ENCODE measurements at places on chromosomes 1 and 21.

GRCh38 chr1:54884768-54885167 is 2.2 kb downstream of the DHCR24 start:
- peak; percentile 22 for DNase-seq

DNA sequence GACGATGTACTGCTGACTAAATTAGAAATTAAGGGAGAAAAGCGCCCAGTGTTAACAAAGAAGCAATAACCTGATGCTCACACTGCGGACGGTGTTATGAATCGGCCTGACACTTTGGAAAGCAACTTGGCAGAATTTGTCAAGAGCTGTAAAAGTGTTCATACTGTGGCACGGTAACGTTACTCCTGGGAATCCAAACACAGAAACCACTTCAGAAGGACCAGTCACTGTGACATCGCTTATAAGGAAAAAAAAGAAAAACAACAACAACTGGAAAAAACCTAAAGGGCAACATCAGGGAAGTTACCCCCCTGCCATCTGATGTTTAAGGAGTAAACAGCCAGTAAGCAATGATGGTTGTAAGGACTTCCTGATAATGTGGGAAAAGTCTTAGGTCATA is 27.7 kb downstream of the CAPZB start:
- DNase-seq = no peak

DNA sequence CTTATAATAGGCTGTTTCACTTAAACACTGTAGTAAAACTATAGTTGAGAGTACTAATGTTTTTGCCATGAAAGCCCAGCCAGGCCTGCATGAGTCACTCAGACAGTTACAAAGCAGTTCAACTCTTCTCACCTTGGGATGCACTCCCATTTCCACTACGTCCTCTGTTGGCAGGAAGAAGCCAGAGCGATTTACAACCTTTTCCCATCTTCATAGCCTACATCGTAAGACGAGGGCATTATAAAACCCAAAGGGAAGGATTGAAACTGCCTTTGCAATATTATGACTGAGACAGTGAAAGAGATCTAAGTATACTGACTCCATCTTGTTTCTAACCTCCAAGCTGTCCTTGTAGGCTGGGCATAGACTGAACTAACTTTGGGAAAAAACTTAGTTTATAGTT is 71.8 kb upstream of the CSF1 start:
- DNase-seq = no peak

DNA sequence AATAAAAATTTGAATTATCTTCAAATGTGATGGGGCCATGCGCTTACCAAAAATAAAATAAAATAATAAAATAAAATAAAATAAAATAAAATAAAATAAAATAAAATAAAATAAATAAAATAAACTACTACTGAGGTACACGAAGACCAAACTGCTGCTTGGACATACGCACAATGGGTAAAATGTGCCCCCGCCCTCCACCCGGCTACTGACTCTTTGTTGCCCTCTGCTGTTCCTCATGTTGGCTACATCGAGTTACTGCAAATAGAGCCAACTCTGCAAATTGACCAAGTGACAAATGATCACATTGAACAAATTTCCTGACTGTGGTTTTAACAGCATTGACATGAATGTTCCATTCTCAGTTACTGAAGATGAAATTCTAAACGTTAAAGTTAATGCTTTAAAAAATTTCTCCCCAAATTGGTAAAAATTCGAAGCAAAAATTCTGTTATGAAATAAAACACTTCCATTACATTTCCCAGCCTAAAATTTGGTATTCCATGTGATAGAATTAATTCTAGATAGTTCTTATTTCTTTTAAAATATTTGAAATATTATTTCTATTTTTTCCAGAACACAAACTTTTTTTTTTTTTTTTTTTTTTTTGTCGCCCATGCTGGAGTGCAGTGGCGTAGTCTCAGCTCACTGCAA is 18.8 kb upstream of the MAP1LC3C start:
- DNase-seq = peak; percentile 75

DNA sequence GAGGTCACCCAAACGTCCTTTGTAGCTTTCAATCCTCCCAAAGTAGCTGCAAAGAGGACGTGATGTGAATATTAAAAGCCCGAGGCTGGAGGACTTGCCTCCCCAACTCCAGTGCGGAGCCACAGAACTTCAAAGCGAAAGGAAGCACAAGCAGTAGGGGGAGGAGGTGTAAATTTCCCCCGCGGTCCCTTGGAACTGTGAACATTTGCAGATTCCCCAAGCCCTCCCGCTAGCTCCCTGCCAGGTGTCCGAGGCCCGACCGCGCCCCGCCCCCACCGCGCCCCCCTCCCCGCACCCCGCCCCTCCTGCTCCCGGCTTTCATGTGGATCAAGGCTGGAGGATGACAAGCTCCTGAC is 41.5 kb upstream of the HAO2 start:
- DNase-seq = peak; percentile 60

Measured in eye (tissue), 1 donor.